ENCODE measurements at places on chromosomes 2 and 18.

- DNase-seq: no peak
Observed at GRCh38 chr2:211068108-211068780, 511.8 kb downstream of the CPS1 start.

DNA sequence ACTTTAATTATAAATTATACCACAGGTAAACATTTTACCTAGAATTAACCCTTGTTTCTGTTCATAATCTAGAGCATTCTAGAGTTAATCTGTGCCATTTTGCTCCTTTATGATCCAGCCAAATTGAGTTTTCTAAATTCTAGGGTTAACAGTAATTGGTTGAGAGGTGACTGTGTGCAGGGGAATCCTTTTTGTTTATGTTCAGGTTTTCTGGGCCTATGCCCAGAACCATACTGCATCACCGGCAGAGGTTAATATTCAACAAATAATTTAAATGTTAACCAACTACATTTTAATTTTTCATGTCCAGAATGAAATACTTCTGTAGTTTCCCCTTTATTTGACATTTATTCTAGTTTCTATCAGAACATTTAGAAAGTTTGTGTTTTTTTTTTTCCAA lies 32.3 kb downstream of the CARF start:
- DNase-seq: no peak

DNA sequence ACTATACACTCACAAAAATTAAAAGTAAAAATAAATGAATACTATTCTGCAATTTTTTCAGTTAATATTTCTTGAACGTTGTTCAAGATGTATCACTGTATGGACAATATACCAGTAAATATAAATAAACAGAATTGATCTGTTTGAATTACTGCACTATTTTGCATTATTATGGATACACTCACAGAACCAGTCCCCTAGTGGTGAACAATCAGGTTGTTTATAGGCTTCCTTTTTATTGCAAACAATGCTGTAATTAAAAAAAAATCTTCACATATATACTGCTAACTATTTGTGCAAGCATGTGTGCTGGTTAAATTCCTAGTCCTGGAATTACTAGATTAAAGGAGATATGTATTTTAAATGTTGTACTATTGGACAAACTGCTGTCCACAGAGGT lies 306.0 kb downstream of the FBXO15 start:
- DNase-seq: no peak

DNA sequence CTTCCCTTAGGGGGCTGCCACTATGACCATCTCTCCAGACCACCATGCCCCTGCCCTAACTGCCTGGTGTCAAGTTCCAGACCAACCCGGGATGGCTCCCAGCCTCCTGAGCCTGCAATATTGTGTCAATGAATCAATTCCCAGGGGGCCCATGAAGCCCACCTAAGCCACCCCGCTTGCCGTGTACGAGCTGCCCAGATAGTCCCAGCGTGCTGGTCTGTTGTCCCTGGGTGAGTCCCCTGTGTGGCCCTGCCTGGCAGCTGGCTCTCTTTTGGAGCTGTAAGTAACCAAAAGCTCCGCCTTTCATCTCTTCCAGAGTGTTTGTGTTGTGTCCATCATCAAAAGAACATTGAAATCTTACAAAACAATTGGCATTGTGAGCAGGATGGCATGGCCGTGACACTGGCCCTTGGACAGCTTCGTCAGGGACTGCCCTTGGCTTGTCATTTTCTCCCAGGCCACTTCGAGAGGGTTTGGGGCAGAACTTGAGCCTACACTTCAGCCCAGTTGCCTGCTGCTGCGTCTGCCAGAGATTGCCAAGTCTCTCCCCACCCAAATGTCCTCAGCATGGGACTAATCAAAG lies 11.3 kb upstream of the MAL start:
- no peak for DNase-seq

- DNase-seq: no peak
Observed at GRCh38 chr2:212723226-212723625, 184.6 kb upstream of the ERBB4 start.

DNA sequence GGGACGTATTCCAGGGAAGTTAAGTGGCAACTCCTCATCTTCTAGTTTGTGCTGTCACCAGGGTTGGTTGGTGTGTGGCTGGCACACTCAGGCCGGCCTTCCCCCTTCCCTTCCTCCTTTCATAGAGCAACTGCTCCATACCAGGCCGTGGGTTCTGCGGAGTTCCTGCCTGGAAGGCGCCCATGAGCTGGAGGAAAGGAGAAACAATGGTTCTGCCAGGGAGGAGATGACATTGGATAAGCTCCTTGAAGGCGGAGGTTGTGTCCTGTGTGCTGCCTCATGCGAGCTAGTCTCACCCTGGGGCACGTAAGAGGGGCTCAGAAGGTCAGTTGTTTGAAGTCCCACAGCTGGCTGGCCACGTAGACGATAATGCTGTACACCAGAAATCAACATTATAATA lies 19.2 kb downstream of the ASAP2 start:
- no peak for DNase-seq

GRCh38 chr2:40039549-40039948 lies 260.5 kb upstream of the THUMPD2 start:
- no peak for DNase-seq

- no peak for DNase-seq
Observed at GRCh38 chr2:232667989-232668583, 29.0 kb upstream of the GIGYF2 start.

DNA sequence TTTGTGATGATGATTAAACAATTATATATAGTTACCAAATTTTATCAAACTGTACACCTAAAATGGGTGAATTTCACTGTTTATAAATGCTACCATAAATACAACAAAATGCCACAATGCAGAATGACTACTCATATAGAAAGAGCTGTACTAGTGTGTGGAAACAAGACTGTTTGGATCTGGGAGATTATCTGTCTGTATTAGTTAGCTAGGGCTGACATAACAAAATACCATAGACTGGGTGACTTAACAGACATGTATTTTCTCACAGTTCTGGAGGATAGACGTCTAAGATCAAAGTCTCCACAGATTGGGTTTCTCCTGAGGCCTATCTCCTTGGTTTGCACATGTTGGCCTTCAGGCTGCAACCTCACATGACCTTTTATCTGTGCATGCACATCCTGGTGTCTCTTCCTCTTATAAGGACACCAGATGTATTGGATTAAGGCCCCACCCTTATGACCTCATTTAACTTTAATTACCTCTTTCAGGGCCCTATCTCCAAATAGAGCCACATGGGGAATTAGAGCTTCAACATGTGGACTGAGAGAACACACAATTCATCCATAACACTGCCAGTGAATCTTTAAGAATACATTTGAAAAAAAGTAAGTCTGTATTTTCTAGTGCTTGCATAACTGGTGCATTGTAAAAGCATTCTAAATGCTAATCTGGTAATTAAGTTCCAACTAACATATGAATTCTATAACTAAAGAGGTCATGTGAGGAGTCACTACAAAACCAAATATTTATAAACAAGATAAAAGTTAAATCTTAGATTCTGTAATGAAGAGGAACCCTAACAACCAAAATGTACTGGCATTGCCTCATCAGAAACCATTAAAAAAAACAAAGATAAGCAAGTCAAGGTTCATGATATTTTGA lies 699.6 kb downstream of the NYAP2 start:
- no peak for DNase-seq

DNA sequence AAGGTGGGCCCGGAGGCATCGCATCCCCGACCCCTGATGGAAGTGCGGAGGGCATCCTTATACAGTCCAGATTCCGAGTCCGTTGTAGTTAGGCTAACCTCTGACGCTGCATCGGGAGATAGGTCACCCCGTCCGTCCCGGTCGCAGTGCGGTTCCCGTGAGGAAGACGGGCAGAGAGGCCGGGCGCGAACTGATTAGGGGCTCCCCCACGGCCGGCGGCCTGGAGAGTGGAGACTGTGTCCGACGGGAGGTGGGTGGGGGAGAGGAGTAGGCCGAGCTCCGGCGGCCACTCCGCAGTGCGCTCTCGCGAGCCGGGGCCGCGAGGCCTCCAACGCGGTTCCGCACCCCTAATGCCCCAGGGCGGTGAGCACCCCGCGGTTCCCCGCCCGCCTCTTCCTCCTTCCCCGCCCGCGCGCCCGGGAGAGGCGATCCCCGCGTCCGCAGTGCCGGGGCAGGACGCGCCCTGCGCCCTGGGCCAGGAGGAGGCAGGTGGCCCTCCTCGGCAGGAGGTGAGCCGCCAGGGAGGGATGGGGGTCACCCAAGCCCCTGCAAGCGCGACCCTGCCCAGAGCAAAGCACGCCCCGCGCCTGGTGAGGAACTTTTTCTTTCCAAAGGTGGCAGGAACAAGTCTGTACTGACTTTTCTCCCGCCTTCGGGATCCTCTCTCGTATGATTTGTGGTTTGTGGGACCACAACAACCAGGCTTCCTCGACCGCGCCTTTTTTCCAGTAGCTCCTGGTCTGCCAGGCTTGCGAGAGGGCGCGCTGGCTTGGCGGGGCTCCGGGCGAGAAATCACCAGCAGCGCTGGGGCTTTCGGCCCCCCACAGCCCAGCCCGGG lies 1.4 kb upstream of the SP5 start:
- DNase-seq: no peak

DNA sequence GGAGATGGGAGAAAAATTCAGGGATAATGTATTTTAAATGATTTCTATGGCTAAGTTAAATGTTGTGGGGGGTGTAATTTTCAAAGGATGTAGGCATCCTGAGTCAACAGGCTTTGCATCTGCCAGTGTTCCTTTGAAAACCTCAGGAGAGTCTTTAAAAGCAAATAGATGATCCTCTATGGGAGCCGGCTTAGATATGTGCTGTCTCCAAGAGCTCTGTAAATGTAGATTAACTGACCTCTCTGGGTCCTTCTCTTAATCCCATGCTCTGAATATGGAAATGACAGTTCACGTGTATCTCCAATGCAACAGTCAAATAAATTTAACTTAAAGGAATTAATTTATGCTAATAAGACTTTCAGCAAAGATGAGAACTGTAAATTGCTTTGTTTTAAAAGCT lies 292.7 kb downstream of the ERBB4 start:
- DNase-seq: no peak

GRCh38 chr2:166464187-166464586 lies 29.9 kb downstream of the SCN7A start:
- DNase-seq: no peak

- peak; percentile 34 for DNase-seq
Observed at GRCh38 chr2:174717273-174717672, 47.0 kb downstream of the CHRNA1 start.
